ENCODE measurements at places on chromosomes 5 and 9.

DNA sequence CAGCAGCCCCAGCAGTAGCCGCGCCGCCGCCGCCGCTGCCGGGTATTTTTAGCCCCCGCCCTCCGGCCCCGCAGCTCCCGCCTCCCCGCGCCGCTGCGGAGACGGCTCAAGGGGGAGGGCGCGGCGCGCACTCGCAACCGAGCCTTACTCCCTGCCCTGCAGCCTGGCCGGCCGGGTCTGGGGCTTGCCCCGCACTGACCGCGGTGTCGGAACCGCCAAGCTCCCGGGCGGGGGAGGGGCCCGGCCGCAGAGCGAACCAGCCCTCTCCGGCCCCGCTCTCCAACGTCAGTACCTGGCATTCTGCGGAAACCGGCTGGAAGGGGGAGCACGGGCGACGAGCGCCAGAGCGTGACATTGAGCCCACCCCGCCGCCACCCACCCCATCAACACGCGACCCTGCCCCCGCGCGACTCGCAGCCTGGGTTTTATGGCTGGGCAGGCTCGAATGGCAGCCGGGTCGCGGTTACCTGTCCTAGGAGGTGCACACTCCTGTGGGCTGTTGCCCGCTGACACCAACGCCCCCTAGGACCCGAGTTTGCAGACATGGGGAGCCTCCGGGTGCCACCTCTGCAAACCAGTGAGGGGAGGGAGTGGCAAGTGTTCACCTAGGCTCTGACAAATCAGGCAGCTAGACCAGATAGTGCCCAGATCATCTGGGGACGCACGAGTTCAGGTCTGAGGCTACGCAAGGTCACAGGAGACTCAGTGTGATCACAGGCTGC, at the start of gene ACSL6:
ACSL6 (minus strand) TSS at position 37 of the 722 bp plus-strand sequence. CDS start 105 bp downstream, outside the sequence.
- no peak within 1 kb of the TSS for H3K27ac ChIP-seq
- DNase-seq, result no peak
- H3K36me3 ChIP-seq, result no peaks in the 10 kb centered on the region
- peaks cover 52% of the 10 kb centered on the region for H3K27me3 ChIP-seq
- no peaks in the 10 kb centered on the region for H3K4me1 ChIP-seq
- H3K4me3 ChIP-seq, result peak within 1 kb of the TSS; percentile 37

DNA sequence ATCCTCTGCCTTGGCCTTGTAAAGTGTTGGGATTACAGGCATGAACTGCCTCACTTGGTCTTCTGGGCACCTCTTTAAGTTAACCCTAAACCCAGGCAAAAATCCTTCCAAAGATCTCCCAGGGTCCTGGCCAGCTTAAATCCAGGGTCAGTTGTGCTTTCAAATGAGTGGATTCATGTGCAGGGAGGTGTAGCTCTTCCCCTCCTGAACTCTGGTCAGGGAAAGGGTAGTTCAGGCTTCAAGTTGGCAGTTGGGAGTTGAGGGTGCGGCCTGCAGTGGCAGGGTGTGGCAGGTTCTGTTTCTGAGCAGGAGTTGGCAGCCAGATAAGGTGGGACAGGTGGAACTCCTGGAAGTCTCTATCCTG, 3.6 kb downstream of the HNRNPAB start:
- H3K4me3 ChIP-seq, result no peak overlapping the region
- no peak overlapping the region for H3K27ac ChIP-seq
- no peaks in the 10 kb centered on the region for H3K27me3 ChIP-seq
- peaks cover 7% of the 10 kb centered on the region for H3K4me1 ChIP-seq
- peaks cover 62% of the 10 kb centered on the region for H3K36me3 ChIP-seq

DNA sequence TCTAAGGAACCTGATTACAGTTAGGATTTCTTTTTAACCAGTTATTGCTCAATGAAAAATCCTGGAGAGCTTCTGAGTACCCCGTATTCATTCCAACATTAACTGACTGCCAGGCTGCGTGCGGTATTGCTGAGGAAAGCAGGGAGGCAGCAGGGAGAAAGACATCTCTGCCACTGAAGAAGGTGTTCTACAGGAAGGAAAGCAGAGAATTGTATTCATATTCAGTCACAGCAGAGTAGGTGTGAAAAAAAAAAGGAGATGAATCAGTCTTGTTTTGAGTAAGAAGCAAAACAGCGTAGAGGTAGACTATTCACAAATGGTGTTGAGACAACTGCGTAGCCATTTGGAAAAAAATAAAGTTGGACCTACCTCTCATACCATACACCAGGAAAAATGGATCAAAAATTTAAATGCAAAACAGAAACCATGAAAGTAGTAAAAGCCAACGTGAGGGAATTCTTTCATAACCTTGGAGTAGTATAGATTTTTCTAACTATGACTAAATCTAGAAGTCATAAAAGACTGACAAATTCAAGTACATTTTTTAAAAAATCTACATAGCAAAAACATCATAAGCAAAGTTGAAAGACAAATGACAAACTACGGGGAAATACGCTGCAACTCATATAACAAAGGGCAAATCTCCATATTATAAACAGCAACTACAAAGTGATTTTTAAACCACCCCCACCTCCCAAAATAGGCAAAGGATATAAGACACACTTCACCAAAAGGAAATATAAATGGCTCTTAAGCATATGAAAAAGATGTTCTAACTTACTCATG, 9.9 kb upstream of the NR4A3 start:
- no peak for DNase-seq
- H3K27ac ChIP-seq, result no peak overlapping the region
- H3K4me1 ChIP-seq, result peaks cover 7% of the 10 kb centered on the region
- no peaks in the 10 kb centered on the region for H3K36me3 ChIP-seq
- no peaks in the 10 kb centered on the region for H3K27me3 ChIP-seq

DNA sequence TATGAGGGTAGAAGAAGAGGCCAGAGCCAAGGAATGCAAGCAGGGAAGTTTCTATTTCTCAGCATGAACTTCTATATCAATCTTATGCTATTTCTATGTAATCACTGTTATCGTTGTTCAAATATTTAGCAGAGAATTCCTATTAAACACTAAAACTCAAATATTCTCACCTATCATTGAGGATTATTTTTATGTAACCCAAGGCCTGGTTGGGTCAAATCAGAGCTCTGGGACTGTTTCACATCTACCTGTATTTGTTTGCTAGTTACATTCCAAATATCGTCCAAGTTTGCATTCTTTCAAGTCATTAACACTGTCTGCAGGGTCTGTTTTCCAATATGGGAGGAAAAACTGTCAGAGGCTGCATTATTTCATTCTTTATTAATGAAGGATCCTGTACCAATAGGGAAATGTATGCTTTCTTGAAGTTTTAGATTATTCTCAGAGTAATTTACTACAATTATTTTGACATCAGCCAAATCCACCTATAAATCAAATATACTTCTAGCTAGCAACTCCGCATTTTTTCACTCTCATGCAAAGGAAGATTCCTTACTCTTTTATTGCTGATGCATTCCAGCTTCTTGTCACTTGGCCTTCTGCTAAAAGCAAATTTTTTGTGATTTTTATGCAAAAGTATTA, 52.2 kb downstream of the LURAP1L start:
- H3K27ac ChIP-seq, result no peak overlapping the region
- H3K36me3 ChIP-seq, result peaks cover 6% of the 10 kb centered on the region
- H3K4me3 ChIP-seq, result no peak overlapping the region
- no peak for DNase-seq
- H3K27me3 ChIP-seq, result no peaks in the 10 kb centered on the region
- H3K4me1 ChIP-seq, result peaks cover 2% of the 10 kb centered on the region

DNA sequence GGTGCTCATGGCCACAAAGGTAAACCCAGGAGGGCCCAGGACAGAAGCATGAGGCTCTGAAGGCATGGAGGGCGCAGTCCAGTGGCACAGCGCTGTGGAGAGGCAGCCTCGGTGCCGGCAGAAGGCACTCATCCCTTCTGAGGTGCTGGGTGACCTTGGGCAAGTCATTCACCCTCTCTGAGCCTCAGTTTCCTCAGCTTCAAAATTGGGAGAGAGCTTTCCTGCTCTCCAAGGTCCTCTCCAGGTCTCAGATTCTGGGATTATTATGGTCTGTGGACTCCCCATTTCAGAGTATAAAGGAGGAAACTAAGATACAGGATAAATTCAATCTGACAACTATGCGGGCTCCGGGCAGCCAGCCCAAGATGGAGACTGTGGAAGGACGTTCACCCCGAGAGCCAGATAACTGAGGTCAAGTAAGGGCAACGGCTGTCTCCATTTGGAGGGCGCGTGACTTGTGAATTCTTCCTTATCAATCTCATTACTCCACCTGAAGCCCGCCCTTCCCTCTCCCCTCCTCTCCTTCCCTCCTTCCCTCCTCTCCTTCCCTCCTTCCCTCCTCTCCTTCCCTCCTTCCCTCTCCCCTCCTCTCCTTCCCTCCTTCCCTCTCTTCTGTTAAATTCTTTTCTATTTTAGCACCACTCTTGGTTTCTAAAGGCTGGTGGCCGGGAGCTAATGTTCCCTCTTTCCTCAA, 58.1 kb downstream of the LRSAM1 start:
- no peaks in the 10 kb centered on the region for H3K27me3 ChIP-seq
- H3K4me1 ChIP-seq, result peaks cover 5% of the 10 kb centered on the region
- H3K4me3 ChIP-seq, result no peak overlapping the region
- H3K36me3 ChIP-seq, result peaks cover 77% of the 10 kb centered on the region
- no peak overlapping the region for H3K27ac ChIP-seq

GRCh38 chr9:114394523-114395333, 6.9 kb upstream of the AKNA start:
- H3K4me3 ChIP-seq, result no peak overlapping the region
- peak overlapping the region; percentile 4 for H3K27ac ChIP-seq
- peaks cover 8% of the 10 kb centered on the region for H3K4me1 ChIP-seq
- H3K27me3 ChIP-seq, result no peaks in the 10 kb centered on the region

DNA sequence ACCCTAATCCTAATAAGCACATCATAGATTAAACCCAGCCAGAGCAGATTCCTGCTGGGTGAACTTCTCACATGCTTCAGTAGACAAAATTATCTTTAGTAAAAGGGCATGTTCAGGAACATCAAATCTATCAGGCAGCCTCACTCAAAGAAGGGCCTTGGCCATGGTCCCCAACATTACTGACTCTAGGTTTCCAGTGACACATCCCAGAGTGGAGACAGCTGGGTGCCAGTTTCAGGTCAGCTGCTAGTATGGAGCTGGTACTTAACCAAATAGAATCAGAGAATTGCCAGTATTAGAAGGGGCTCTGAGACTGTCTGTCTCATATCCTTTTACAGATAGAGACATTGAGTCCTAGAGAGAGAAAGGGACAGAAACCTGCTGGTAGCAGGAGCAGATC, 44.1 kb upstream of the GALNT10 start:
- no peaks in the 10 kb centered on the region for H3K4me1 ChIP-seq
- no peak overlapping the region for H3K4me3 ChIP-seq
- no peak overlapping the region for H3K27ac ChIP-seq
- H3K27me3 ChIP-seq, result peaks cover 23% of the 10 kb centered on the region
- H3K36me3 ChIP-seq, result no peaks in the 10 kb centered on the region

Data from IMR-90 (cell line).